Kidney glomerular epithelial cell (primary cell): ENCODE measurements at places on chromosomes 16 and 17.

DNA sequence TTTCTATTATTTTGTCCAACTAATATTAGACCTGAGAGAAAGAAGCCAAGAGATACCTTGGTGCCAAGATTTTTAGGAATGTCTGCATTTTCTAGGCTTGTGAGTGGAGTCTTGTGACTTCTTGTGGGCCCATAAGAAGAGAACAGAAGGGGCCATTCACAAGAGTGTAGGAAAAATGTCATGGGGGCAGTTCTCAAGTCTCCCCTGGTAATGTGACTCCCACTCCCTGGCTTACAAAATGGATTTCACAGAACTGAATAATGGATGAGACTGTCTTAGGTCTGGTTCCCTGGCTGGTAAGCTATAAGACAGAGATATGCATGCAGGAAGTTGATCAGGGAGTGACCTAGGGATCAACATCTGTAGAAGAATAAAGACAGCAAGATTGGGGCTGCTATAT is 181.3 kb downstream of the CBLN1 start:
- no peak for DNase-seq

GRCh38 chr17:80621997-80622357 is 77.3 kb downstream of the RPTOR start:
- DNase-seq, result no peak

GRCh38 chr16:4472880-4473279 is 1.5 kb downstream of the NMRAL1 start:
- no peak for DNase-seq

DNA sequence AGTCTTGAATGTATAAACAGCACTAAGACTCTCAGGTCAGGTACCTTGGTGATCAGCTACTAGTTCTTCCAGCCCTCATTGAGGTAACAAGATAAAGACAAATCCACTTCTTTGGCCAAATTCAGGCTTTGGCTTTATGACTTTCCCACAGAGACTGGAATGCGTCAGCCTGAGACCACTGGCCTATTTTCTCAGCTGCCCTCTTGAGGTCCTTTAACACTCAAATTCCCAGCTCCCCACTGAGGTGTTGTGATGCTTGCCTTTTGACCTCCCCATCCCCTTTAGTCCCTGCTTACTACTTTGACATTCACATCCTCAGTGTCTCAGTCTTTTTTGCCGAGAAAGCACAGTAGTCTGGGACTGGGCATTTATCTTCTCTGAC is 10.6 kb downstream of the TNFAIP1 start:
- no peak for DNase-seq

DNA sequence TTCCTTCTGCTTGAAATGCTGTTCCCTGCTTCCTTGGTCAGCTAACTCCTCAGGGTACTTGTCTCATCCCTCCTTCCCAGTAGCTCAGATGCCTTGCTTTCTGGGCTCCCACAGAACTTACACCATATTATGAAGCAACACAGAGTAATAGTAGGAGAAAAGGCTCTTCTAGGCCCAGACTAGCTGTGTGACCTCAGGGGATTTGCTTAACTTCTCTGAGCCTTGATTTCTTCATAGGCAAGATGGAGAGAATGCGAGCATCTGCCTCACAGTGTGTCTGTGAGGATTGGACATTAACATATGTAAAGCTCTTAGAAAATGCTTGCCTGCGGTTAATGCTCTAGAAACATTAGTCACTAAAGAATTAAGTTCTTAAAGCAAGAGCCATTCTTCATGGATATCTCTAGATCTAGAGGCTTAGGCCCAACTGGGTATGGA is 22.3 kb upstream of the PECAM1 start:
- no peak for DNase-seq

DNA sequence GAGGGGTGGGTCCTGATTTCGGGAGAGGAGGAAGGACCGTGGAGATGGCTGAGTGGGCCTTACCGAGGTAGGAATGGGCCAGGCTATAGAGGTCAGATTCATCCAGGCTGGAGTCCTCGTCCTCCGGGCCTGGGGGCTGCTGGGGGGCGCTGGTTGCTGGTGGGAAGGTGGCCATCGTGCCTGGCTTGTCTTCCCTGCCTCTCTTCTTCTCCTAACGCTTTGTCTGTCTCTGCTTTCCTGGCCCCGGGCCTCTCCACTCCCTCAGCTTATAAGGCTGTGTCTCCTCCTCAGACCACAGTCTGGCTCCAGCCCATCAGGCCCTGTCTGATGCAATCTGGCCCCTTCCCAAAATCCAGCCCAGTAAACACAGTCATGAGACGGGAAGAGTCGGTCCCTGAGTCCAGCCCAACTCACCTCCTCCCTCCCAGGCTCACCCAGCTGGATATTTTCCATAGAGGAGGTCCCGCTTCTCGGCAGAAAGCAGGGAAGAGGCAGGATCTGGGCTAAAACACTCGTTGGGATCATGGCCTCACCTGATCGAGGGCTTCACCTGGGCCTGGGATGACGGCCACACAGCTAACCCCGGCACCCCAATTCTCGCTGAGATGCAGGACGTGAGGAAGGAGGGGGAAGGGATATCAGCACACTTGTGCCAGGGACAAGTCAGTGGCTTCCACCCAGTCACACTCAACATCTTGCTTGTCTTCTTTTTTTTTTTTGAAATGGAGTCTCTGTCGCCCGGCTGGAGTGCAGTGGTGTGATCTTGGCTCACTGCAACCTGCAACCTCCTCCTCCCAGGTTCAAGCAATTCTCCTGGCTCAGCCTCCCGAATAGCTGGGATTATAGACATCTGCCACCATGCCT is at the start of gene NUPR1:
Gene NUPR1 (minus strand): TSS at position 242 of the 864 bp plus-strand sequence. CDS start 67 bp downstream, at position 175.
- peak; percentile 63 for DNase-seq

DNA sequence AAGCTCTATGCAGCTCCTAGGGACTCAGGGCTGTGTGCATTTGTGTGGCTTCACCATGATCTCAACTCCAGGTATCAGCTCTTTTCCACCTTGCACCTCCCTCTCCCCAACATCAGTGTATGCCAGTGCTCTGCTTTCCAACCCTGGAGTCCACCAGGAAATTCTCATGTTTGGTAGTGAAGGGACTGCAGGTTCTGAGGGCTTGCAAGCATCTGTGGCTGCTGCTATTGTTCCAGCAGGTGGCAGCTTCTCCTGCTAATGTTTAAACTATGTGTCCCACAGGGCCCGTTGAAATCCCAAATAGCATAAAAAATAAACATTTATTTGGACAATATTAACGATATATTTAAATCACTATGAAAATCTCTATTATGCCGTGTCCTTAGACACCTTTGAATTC is 82.0 kb downstream of the RGS9 start:
- DNase-seq, result no peak

GRCh38 chr16:21642861-21643260 is 9.5 kb downstream of the IGSF6 start:
- DNase-seq, result no peak

- no peak for DNase-seq
Measured at GRCh38 chr17:67080804-67081203, 36.5 kb downstream of the CACNG1 start.

DNA sequence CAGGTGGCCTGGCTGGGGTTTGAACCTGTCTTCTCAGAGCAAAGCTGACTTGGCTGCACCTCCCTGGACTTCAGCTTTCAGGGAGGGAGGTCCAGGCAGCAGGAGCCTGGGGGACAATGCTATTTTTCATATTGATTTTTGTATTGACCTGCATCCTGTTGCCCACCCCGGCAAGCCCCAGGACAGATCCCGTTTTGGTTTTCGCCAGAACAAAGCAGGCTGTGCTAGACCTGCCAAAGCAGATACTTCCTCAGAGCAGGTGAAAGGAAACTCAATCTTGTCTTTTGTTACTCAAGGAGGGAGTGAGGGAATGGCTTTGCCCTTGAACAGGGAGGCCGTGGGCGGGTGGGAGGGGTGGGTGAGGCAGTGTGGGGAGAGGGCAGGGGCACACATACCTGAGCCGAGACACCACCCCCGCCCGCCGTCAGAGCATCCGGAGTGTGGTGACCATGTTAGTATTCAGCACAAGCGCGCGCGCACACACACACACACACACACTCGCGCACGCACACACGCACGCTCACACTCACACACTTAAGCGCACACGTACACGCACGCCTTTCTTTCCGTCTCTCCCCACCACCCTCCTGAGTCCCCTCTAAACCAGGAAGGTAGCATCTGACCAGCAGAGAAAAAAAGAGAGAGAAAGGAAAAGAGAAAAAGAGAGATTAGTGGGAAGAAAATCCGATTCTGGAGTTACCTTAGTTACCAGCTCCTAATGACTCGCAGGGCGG is 59.5 kb downstream of the RAI1 start:
- DNase-seq, result no peak

DNA sequence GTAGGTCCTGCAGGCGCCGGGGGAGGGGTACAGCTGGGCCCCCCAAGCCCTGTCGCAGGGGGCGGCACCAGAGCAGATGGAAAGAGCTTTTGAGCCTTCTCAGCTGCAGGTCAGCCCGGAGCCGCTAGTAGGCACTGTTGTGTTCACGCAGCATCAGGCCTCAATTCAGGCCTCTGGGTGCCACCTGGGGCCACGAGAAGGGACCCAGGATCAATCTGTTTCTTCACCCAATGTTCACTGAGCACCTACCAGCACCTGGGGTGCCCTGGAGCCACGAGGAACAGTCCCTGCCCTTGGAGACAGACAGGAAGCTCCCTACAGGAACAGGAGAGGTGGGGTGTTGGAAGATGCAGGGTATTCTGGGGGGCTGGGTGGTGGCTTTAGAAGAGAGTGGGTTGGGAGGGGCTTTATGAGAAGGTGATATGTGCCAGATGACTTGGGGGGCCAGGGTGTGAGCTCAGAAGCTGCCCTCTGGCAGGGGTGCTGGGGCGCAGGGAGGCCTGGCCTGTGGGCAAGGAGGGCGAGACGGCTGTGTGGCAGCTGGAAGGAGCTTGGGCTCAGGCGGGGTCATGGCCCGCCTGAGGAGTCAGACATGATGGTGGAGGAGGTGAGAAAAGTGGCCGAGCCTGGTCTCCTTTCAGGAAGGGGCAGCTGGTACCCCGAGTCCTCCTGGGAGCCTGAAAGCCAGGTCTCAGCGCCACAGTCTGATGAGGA is 121.9 kb upstream of the GSE1 start:
- no peak for DNase-seq

DNA sequence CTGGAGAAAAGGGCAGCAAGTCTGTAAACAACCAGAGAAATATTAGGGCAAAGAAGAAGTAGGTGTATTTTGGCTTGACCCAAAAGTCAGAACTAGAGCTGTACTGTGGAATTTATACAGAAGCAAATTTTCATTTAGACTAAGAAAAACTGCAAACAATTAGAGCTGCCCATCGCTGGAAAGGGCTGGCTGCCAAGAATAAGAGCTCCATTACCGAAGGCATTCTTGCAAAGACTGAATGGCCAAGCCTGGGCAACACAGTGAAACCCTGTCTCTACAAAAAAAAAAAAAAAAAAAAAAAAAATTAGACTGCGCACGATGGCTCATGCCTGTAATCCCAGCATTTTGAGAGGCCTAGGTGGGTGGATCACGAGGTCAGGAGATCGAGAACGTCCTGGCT is 53.9 kb upstream of the TMC5 start:
- DNase-seq, result no peak

DNA sequence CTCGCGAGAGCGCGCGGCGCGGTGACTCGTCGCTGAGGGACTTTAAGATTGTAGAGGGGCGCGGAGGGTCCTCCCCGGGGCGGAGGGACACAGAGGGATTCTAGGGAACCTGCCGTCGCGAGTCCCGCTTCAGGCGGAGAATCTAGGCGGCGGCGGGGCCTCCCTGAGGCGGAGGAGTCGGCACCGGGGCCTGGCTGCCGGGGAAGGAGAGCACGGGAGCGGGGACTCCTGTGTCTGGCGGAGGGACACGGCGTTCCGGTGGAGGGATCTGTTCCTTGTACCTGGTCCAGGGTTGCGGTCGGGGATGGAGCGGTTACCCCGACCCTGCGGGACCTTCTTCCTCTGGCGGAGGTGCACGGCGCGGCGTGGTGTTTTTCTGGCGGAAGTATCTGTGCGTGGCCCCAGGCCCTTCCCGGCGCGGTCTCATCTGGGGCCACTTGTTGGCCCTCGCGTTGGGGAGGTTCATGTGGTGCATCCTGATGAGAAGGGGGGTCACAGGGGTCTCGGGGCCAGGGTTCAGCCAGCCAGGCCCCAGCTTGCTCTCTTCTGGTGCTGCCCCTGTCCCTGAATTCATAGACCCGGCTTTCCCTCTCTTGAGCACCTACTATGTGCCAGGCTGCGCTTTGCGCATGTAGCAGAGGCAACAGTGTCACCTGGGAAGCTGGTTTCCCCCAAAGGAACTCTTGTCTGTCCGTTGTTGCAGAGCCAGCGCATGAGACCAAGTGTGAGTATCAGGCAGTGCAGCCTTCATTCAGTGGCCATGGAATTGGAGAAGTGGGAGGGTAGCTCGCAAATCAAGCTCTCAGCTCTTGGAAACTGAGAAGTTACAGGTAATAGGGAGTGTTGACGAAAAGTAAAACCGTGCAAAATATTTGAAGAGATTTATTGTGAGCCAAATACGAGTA is 563 bp upstream of the ZKSCAN2 start:
- DNase-seq, result peak; percentile 67

DNA sequence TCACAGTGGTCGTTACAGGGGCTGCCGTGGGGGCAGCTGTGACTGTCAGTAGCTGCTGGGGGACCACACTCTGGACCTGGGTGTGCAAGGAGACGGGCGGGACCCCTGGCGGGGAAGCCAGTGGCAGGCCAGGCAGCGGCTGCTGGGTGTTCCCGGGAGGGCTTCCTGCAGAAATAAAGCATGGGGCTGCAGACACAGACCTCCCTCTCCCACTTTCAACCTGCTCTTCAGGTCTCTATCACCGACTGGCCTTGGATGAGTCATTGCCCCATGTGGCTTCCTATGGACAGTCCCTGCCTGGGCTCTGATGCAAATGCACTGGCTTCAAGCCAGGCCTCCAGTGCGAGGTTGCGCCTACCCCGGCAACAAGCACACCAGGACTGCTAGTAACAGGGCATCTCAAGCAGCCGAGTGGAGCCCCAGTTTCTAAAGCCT is 17.2 kb downstream of the SREBF1 start:
- peak; percentile 51 for DNase-seq

DNA sequence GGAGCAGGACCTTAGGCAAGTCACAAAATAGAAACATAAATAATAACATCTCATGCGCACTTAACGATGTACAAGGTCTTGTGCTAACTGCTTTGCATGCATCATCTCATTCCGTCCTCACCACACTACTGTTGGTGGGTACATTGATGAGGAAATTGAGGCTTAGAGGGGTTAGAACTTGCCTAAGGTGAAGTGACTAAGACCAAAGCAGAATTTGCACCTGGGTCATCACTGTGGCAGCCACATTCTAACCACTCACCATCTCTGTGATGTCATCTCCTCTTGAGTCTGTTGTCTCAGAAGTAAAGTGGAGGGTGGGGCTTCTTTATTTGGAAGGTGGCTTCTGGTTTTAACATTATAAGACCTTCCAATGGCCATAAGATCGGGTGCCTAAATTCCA is 20.4 kb upstream of the TRIM25 start:
- no peak for DNase-seq

DNA sequence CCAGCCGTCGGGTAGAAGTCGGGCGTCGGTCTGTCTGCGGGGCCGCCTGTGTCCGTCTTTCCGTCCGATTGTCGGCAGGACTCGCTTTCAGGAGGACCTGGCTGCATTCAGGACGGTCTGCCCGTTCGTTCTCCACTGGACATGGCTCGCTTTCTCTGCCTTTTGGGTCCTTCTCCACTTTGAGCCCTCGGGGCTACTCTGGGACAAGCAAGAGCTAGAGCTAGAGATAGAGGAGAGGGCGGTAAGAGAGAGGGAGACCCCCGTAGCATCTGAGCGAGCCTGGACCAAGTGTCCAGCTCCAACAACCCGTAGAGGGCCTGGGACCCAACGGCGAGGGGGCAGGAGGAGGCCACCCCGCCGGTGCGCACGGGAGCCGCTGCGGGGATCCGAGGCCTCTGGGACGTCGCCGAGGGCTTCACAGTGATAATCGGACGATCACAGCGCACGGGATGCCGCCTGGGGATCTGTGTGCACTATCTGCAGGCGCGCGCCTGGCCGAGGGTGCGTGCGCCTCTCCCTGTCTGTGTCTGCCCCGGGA is 4.5 kb downstream of the TBX4 start:
- no peak for DNase-seq

GRCh38 chr17:949623-950303 is 29.8 kb downstream of the NXN start:
- no peak for DNase-seq
